ENCODE measurements at places on chromosomes 4 and X.

DNA sequence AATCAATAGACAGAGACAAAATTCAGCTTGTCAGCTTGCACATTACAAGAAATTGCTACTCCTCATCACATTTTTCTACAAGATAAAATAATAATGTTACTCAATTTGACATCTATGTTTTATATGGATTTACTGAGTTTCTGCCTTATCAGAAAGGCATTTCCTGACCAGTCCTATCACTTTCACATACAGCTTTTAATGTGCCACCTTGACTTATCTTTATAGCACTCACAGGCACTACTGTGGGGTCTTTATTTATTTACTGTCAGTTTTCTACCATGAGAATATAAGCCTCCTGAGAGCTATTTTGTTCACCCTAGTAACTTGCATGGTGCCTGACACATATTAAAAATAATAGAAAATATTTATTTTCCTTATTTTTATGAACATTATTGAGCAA is 6.0 kb downstream of the NDST4 start:
- no peak for DNase-seq

DNA sequence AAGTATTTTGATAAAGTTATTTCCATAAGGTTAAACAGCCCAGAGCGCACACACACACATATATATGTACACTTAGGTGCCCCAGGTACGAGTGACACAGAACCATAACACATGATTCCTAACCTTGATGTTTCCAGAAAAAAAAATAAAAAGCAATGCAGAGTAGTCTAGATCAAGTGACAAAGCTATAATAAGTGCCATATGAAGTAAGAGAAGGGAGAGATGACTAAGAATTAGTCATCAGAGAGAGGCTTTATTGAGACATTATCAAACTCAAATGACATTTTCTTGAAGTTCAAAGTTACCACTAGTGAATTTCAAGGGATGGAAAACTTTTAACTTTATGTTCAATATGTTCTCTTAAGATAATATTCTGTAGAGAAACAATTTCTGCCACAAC is 215.0 kb downstream of the HTR2C start:
- no peak for DNase-seq

- no peak for DNase-seq
Observed at GRCh38 chr4:25633541-25633940, 22.1 kb upstream of the SLC34A2 start.

DNA sequence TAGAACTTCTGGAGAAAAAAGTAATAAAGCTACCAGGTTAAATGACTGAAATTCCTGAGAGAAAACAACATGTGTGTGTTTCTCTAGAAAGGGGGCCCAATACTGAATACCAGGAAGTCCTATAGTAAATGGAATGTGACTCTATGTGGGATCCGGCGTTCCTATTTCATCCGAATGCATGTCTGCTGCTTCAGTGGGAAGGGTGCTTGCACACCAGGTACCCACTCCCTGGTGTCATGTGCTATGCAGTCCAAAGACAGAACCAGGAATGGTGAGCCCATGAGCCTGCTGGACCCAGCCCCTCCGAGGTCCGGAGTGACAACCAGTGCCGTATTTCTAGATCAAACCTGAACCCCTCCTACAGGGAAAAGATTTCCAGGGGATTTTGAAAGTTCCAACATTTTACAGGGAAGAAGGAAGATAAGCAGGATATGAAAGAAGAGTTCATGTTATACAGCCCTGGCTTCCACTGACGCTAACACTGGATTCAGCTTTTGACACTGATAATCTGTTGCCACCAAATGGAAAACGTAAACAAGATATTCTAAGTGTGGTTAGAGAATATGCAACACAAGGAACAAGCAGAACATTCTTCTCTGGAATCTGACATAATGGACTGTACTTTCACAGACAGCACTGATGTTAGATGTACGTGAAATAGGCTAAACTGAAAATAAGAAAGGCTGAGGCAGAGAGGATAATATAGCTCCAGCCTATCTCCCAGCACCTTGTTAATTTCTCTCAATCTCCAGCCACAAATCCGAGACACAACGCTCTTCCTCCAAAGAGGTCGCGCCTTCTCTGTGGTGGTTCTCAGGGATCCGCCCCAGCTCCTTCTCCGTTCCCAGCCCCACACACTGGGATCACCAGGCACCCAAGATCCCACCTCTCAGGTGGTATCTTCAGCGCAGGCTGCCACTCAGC is 725 bp upstream of the CXCL1 start:
- no peak for DNase-seq
